Globus pallidus (tissue), 1 donor: ENCODE measurements at places on chromosomes 12 and 14.

- no peak for DNase-seq
These were observed 1.8 kb upstream of the EVL start for GRCh38 chr14:100063314-100063941.

- peak; percentile 67 for DNase-seq
These were observed 48.8 kb downstream of the NINJ2 start for GRCh38 chr12:614411-614970.

DNA sequence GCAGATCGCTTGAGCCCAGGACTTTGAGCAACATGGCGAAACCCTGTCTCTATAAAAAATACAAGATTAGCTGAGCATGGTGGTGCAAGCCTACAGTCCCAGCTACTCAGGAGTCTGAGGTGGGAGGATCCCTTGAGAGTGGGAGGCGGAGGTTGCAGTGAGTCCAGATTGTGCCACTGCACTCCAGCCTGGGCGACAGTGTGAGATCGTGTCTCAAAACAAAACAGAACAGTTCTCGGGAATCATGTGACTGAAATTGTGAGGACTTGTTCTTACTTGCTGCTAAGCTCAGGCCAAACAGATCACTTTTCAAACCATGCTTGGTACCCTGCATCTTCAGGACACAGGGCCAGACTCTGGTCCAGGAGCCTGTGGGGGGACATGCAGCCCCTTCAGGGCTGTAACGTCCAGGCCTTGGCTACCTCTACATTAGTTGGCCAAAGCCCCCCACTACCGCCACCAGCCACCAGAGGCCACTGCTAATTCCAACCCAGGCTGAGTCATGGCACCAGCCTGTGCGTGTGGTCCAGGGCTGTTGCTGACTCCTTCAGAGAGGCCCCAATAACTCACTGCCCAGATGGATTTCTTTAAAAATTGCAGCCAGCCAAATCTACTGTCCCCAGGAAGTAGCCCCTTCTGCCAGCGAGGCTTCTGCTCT is 33.4 kb upstream of the SYNDIG1L start:
- no peak for DNase-seq

DNA sequence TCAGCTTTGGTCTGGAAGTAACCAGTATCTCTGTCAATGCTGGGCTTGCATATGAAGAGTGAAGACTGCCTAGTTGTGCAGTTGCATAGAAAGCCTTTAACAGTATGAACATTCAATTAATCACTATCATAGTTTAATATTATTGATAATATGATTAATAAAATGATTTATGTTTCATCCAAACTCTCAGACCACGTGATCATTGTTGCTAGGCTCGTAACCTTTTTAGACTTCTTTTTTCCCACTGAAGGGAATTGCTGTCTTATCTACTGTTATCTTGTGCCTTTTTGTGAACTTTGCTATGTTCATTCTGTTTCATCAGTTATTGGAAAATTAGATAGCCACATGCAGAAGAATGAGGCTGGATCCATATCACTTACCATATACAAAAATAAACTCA is 536.4 kb upstream of the NOVA1 start:
- DNase-seq, result no peak

GRCh38 chr14:25485381-25485780 is 435.4 kb upstream of the STXBP6 start:
- no peak for DNase-seq

DNA sequence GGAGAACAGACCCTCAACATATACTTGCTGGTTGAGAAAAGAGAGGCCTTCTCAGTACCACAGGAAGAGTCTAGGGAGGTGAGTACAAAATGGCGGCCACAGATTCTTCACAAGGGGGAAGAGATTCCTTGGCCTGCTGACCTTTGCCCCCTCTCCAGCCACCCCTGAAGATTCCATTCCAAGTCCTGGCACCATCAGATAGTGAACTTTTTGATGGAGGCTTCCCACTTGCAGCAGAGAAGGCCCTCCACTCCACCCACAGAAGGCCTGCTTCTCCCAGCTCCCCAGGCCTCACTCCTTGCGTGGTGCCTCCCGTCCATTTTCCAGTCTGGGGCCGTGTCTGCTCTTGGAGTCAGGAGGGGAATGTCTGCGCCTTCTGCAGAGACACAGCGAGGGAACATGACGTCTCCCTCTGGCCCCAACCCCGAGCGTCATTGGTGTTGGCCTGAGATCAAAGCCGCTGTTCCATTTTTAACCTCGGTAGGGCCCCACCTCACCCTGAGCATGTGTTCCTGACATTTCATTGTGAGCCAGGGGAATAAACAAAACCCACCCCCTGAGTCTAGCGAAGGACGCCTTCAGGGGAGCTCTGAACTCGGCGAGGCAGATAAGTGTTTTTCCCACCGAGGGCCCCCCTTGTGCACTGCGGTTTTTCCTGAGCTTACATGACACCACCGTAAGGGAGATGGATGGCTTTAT is 268.7 kb upstream of the TBX3 start:
- DNase-seq, result peak; percentile 8

GRCh38 chr12:26062566-26062965 is 62.3 kb downstream of the BHLHE41 start:
- no peak for DNase-seq

DNA sequence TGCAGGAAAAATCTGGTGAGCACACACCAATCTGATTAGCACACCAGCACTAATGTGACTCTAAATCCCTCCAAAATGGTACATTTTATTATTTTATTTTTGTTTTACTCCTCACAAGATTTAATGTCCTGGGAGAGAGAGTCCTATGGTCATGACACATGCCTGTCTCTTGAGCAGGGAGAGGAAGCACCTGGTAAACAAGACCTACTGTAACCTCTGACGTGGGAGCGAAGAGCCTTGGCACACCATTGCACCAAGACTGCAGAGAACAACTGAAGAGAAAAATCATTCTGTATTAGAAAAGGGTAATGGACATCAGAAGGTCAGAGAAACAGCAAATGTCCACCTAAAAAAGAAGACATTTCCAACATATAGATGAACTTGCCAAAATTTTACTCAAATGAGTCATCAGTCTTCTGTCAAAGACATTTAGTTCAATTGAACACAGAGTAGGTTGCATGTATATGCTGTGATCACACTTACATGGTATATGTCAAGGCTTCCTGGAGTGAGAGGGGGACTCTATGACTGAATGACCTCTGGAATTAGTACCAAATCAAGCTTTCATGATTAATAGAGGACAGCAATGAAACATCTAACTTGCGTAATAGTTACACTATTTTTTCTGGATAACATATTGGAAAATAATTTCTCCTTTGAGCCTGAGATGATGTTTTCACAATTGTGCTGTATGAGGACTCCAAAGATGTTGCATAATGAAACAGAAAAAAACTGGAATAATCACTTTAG is 186.9 kb upstream of the FLRT2 start:
- DNase-seq, result no peak

DNA sequence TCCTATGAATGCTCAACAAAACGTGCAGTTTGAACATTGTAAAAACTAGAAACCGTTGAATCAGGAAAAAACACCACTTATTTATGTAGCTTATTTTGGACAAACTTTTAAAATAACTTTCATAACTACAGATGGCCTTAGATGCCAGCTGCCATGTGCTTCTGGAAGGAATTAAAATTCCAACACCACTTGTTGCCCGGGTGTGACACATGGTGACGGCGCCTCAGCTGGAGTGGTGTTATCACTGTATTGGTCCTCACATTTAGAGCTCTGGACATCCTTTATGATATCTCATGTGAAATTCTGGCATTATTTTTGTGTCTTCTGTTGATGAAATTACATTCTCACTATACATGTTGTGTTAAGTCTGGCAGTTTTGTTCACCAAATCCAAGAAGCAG is 211.0 kb downstream of the IPO8 start:
- DNase-seq, result no peak

- DNase-seq, result no peak
These were observed 96.4 kb downstream of the HECTD4 start for GRCh38 chr12:112285600-112286401.

DNA sequence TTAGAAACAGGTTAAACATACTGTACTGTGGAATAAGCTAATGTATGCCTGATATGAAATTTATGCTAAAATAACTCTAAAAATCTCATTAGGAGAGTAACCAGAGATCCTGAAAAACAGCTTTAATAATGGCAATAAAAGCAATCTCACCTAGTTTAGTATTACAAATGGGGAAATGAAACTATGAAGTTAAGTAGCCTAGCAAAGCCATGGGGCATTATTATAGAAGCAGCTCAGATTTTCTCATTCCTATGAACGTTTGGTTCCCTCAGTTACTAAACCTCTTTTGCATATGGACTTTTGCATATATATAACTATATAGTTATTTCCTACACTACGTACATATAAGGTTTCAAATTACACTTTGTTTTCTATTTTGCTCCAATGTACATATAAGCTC is 25.0 kb upstream of the APPL2 start:
- no peak for DNase-seq

- DNase-seq, result no peak
These were observed 2.4 kb downstream of the VSX2 start for GRCh38 chr14:74241652-74242017.

- no peak for DNase-seq
These were observed 116.6 kb upstream of the RTL1 start for GRCh38 chr14:101019990-101020710.

DNA sequence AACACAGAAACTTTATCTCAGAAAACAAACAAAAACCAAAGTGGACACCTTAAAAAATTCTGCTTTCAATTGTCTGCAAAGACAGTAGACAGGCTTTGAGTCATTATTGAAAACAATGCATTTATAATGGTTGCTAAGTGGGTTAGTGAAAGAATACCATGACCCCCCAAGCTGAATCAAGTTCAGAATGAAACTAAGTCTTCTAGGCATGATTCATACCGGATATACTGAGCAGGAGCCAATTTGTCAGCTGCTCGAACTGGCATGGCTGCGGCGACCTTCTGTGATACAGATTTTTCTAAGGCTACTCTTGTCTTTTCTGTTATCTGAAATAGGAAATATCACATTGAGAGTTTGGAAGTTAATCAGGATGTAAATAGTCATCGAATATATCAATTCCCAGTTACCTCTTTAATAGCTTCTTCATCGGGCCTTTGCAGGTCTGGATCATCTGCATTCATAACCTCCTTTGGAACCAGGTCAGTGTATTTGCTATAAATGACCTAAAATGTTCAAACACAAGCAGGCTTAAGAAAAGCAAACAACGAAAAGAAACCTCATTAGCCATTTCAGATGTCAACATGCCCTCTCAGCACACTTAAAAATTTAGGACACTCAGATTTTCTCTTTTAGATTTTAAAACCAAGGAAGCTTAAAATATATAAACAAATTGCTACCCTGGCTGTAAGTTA is 22.3 kb downstream of the SNW1 start:
- no peak for DNase-seq

- peak; percentile 33 for DNase-seq
These were observed 563 bp upstream of the STXBP6 start for GRCh38 chr14:25050269-25051150.

GRCh38 chr12:101459642-101460346 is 15.3 kb upstream of the SPIC start:
- DNase-seq, result peak; percentile 9

DNA sequence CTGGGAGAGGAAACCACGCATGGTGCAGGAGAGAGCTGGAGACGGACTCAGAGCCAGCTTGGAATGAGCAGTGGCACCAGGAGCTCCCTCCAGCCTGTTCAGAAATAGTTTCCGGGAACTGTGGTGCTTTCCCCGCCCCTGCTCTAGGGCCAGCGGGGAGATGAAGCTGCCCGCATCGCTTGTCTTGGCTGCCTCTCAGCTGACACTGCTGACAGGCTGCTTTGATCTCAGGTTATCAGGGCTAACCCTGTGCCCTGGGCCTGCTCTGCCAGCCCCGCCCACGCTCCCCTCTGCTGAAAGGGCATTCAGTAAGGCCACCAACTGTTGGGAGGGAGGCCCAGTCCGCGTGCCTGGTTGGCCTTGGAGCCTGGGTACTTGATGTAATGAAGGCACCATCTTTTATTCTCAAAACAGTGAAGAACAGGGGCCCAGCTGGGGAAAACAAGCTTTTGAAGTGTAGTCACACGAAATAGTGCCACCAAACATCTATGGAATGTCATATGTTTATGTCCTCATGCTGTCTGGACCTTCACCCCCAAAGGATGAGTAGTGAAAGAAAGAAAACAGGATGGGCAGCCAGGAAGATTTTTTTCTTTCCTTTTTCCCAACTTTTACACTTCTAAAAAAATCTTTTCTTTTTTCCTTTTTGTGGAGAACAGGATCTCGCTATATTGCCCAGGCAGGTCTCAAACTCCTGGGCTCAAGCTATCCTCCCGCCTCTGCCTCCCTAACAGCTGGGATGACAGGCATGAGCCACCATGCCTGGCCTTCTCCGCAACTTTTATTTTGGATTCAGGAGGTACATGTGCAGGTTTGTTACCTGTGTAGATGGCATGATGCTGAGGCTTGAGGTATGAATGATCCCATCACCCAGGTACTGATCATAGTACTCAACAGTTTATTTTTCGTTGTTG is 115.9 kb upstream of the TBX3 start:
- no peak for DNase-seq

GRCh38 chr12:40903040-40903439 is 210.8 kb downstream of the CNTN1 start:
- DNase-seq, result peak; percentile 1

GRCh38 chr12:77724367-77724957 is 106.2 kb upstream of the NAV3 start:
- DNase-seq, result peak; percentile 31

- DNase-seq, result no peak
These were observed 75.7 kb downstream of the TSPAN9 start for GRCh38 chr12:3152892-3153291.

DNA sequence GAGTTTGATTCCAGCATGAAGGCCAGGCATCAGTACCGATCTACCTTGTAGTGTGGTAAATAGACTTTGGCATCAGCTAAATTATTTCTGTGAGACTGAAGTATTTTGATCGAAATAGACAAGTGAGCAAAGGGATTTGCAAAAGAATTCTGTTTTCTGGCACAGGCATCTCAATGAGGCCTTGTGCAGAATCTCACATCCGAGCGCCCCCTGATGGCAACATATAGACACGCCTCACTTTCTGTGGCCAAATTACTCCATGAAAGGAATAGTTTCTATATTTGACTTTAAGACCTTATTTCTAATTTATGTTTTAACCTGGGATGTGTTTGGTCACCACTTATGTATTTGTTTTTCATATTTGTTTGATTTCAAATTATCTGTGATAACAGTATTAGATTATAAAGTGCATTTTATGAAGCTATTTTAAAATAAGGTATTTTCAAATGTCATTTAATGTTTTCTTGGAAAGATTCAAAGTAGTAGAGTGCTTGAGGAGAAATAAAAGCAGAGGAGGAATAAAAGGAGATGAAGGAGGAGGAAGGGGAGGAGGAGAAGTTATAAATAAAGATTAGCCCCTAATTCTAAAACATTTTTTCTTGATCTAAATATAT is 731.9 kb downstream of the NRXN3 start:
- peak; percentile 78 for DNase-seq

DNA sequence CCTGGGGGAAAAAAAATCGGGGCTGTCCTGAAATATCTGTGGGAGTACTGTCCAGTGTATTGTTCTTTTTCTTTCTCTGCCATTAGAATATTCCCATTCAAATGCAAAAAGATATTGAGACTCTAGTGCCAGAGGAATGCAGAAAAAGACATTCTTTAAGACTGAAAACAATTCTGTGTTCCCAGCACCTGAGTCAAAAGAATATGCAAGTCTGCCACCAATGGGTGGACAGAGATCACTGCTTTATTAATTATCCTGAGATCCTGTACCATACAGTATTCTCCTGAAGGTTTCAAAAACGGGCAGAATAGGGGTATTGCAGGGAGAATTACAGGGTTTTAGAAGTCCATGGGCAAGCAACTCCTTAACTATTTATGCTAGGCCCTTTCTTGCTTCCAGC is 361.8 kb downstream of the C12orf50 start:
- DNase-seq, result no peak
